Endothelial cell (in vitro differentiated cells): ENCODE measurements at places on chromosomes 16 and 17.

- DNase-seq: no peak
These were observed 321.8 kb downstream of the WWOX start for GRCh38 chr16:78421181-78421708.

DNA sequence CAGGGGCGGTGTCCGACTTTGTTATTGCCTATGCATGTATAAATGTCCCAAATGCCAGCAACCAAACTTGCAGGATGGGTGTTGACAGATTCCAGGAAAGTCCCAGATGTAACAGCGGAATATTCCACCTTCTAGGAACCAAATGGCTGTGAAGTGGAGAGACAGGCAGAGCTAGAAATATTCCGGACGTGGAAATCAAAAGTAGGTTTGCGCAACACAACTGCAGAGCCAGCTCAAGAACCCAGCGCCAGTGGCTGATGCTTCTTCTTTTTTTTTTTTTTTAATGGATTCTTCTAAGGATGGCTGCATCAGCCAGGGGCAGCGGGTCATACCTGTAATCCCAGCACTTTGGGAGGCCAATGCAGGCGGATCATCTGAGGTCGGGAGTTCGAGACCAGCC is 601.7 kb downstream of the MAF start:
- no peak for DNase-seq

- no peak for DNase-seq
These were observed 7.1 kb upstream of the BAHCC1 start for GRCh38 chr17:81388091-81388611.

DNA sequence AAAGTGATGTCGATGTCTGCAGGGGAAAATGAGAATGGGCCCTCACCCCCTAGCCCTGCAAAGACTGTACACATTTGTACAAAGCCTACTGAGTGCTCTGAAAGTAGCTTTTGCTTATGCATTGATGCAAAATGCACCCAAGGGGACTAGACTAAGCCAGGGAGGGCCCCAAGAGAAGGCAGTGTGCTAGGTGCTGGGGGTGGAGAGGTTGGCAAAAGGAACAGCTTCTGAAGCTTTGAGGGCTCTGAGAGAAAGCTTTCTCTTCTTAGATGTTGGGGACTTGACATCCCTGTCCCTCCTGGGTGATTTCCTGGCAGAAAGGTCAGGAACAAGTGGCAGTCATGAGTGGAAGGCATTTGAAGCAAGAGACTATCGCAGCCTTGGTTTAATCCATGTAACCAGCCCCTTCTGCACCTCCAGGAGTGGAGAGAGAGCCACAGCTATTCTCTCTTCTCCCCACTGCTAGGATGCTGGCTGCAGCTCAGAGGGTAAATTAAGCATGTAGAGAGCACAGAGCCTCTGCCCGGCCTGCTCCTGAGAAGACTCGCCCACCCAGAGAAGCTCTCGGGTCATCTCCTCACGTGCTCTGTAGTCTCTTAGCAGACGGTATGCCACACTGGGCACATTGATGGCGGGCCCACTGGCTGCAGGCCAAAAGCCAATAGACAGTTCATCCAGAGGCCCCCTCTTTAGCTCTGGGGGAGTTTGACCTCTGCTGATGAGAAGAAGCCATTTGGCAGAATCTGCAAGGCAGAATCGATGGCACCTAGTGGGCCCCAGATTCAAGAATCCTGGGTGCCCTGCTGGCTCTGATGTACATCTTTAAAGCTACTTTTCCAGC is 221.4 kb downstream of the MSI2 start:
- no peak for DNase-seq

DNA sequence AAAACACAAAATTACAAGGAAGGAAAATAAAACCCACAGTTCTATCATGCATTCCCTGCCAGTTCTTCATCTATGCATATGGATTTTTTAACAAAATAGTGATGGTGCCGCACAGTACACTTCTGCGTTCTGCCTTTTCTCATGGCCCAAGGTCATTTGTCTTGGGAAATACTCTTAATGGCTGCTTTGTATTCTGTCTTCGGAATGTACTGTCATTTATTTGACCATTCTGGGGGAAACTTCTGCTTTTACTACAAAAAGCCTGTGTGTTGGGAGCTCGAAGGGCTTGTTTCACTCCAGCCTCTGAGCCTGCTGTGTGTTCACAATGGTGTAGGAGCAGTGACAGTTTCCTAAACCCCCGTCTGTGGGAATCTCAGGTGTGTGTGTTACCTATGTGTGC is 82.8 kb upstream of the SEC14L1 start:
- DNase-seq: no peak

GRCh38 chr17:62652251-62653001 is 25.0 kb downstream of the MRC2 start:
- DNase-seq: peak; percentile 61

DNA sequence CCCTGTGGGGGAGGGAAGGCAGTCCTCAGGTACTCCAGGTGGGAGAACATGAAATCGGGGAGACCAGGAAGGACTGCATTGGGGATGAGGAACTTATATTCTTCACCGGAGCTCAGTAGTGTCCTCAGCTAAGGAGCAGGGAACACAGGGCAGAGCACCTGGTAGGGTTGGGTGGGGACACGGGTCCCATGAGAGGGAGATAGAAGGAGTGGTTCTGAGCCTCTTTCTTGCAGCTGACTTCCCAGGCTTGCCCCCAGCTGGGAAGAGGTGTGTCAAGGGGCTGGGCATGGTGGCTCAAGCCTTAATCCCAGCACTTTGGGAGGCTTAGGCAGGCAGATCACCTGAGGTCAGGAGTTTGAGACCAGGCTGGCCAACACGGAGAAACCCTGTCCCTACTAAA is 2.1 kb downstream of the FHOD1 start:
- DNase-seq: no peak

DNA sequence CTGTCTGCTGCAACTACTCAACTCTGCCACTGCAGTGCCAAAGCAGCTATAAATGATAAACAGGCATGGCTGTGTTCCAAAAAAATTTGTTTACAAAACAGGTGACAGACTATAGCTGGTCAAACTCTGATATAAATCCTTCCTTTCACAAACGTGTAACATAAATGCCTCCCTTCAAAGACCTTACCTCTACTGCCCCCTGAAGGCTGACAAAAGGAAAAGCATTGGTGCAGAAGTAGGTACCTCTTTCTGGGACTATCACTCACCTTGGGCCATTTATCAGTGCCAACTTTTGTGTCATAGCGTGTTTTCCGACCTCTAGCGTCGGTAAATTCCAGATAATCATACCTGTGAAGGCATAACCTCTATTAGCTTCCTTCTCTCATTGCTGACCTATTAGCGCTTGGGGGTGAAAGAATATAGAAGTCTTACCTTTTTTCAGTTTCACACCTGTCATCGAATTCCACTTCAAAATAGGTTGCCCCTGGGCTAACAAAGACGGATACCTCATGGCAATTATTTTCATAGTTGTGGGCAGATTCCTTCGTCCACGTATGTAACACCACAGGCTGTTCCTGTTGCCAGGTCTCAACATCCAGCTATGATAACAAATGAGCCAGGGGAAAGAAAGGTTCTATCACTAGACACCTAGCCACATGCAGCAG is 67.9 kb downstream of the ZZEF1 start:
- DNase-seq: peak; percentile 32

DNA sequence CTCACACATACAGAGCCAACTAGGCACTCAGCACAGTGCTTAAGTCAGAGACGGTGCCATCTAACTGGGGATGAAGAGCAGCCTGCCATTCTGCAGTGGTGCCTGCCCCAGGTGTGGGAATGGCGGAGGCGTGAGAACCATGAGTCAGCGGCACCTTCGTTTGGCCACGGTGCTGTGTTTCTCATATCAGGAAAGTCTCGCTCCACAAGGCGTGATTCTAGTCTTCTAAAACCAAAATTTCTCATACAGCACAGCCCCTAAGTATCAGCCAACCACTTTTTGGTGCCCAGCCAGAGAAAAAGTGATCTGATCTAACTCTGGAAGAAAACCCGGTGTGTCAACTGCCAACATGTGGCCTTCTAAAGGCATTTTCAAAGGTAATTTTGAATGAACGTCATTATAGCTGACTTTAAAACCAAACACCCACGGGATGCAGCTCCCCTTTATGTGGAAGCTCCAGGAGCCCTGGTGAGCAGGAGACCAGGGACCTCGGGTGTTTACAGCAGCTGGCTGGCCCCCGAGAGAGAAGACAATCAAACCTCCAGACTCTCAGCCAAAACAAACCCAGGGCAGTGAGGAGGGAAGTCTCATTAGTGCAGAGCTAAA is 54.6 kb downstream of the ABCC12 start:
- no peak for DNase-seq

- DNase-seq: peak; percentile 96
These were observed at the start of gene ZC3H7A for GRCh38 chr16:11797166-11797956. Gene ZC3H7A, minus strand, starts transcription at chr16:11797258. Its CDS starts 14,904 bp downstream, at chr16:11782354.

DNA sequence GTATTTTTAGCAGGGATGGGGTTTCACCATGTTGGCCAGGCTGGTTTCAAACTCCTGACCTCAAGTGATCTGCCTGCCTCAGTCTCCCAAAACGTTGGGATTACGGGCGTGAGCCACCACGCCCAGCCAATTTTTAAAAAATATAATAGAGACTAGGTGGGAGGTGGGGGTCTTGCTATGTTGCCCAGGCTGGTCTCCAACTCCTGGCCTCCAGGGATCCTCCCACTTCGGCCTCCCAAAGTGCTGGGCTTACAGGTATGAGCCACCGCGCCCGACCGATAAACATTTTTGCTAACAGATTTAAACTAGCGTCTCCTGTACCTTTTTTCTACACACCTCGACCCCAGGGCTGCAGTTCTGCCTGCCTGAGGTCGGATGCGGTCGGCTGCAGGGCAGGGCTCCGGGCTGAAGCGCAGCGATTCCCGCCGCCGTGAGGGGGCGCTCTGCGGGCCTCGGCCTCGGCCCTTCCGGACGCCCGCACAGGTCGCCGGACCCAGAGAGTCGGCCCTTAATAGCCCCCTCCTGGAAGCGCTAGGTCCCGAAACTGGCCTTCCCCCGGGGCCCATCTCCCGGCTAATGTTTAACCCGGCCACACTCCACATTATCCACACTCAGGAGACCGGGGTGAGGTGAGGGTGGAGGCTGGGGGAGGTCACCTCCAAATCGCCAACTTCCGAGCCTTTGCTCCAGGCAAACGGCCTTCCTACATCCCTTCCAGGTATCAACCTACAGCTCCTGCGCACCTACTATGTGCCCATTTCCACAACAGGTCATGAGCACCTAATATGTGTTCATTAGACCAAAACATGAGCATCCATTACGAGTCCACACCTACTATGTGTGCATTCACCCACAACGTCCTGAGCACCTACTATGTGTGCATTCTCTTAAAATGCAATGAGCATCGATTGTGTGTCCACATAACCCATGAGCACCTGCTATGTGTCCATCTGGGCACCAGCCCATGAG is 2.0 kb upstream of the GLIS2 start:
- DNase-seq: peak; percentile 86

- DNase-seq: peak; percentile 84
These were observed at the start of gene SEZ6L2 for GRCh38 chr16:29899516-29900101. Gene SEZ6L2, minus strand, starts transcription at chr16:29899550. Its CDS starts 531 bp downstream, at chr16:29899019.

GRCh38 chr17:1638624-1639300 is 6.8 kb downstream of the SCARF1 start:
- DNase-seq: no peak

DNA sequence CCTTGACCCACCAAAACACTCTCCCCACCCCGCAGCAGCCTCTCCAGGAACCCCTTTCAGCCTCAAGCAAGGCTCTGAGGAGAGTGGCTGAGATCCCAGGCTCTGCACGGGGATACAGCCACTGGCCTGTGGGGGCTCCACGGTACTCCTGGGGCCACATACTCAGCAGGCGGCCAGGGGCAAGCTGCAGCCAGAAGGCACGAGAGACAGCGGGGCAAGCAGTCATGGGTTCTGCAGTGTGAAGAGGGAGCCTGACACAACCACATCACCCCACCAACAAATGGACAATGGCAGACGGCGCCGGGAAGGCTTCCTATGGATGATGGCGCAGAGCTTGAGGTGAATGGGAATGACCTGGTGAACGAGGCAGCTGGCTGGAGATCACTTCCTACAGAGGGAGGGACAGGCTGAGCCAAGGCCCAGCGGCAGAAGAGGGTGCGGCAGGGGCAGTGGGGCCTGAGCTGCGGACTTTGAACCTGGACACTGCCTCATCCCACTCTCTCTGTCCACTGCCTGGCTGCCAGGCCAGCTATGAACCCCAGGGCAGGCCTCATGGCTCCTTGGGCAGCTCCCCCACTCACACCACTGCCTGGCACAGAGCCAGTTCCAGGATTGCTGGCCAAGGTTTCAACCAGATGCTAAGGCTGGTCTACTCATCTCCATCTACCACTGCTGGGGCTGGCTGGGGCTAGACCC is 10.8 kb upstream of the BCAR1 start:
- no peak for DNase-seq

- peak; percentile 50 for DNase-seq
These were observed 22.6 kb downstream of the CDRT4 start for GRCh38 chr17:15444805-15445204.

DNA sequence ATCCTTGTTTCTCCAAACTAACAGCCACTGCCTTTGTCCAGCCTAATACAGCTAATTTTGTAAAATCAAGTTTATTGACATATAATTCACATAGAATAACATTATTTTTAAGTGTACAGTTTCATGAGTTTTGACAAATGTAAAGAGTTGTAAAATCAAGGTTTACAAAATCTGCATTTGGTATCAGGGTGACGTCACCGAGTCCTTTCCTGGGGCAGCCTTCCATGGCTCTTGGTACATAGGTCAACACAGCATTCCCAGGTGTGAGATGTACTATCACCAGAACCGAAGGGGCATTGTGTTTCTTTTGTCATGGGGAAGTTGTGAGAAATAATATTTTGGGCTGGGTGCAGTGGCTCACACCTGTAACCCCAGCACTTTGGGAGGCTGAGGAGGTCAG is 42.9 kb downstream of the PSMD12 start:
- DNase-seq: no peak

GRCh38 chr16:3594316-3595109 is 16.9 kb downstream of the SLX4 start:
- no peak for DNase-seq

GRCh38 chr16:11914210-11915113 is 1.3 kb downstream of the GSPT1 start:
- DNase-seq: no peak

GRCh38 chr17:73262676-73263642 is 1.3 kb upstream of the CPSF4L start:
- DNase-seq: no peak

DNA sequence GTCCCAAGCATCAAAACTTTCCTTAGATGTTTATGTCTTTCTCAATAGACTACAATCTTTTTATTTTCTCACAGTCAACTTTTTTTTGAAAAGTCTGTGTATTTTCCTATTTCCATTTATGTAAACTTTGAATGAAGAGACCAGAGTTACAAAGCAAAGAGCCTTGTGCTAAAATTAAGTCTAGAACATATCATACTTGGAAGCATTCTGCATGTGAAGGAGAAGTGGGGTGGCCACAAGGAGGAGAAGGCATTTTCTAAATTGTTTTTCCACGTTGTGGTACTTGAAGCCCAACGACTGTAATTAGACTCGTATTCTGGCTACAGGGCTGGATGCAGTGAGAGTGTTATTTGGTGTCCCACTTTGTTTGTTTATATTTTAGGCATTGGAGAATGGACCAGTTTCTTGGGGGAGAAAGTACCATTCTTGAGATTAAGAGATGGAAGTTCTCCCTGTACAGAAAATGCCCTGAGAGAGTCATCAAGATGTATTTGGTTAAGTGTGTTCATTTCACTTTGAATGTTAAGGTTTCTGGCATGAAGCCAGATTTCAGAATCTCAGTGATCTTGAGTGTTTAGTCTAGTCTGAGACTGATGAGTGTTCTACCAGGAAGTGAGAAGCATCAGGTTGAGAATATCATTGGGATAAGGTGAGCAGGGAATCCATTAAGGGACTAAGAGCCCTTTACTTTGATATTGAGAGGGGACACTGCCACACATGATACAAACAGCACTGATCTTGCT is 71.6 kb downstream of the MAP2K6 start:
- no peak for DNase-seq
